Naive thymus-derived CD8-positive, alpha-beta T cell (primary cell): ENCODE measurements at places on chromosomes 6 and 20. TPM values are rescaled to one million over a fixed set of nuclear protein-coding genes. Genes with fewer than 3 reads are reported as not detected.
A peak's percentile ranks its signal among the peaks of the same experiment; 100 is the strongest.

DNA sequence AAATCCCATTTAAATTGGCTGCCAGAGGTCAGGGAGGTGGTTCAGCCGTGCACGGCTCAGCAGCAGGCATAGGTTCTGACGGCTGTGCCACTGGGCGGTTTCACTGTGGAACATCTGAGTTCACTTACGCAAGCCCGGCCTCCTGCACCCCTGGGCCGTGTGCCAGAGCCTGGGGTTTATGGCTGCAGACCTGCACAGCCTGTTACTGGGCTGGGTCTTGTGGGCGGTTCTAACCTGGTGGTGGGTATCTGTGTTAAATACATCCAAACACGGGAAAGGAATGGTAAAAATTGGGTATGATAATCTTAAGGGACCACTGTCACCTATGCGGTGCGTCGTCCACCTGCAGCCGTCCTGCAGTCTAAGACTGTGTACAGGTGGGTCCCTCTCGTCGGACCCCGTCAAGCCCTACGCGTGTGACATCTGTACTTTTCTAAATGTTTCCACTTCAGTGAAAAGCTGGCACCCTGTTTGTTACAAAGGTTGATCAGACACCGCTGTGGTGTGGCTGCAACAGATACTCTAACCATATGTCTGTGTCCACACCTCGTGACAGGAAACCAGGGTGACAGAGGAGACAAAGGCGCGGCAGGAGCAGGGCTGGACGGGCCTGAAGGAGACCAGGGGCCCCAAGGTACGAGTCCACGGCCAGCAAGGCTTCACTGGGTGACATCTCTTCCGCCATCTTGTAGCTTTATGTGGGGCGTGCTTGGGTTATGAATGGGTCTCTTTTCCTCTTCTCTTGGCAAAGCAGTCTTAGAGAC, 21.5 kb downstream of the COL9A3 start:
- no peak overlapping the region for H3K4me3 ChIP-seq
- no peaks in the 10 kb centered on the region for H3K4me1 ChIP-seq
- H3K27me3 ChIP-seq = no peaks in the 10 kb centered on the region
- no peak overlapping the region for H3K27ac ChIP-seq

DNA sequence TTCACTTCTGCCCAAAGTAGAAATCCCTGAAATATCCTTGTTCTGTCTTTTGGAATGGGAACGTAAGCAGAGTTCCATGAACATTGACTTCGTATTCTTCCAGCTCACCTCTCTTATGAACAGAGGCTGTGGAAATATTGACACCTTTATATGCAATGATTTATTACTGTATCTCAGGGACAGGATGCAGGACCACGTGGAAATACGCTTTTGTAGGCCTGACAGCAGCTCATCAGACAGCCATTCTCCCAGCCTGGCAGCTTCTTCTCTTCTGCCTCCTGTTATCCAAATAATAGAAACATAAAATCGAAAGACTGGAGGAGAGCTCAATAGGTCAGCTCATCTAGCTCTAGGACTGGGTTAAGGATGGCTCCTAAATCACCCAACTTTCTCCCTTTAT, 106.2 kb upstream of the DTNBP1 start:
- no peaks in the 10 kb centered on the region for H3K27me3 ChIP-seq
- H3K4me3 ChIP-seq = no peak overlapping the region
- DNase-seq = no peak
- no peak overlapping the region for H3K27ac ChIP-seq

GRCh38 chr6:5135788-5136376, 50.7 kb downstream of the PPP1R3G start:
- H3K36me3 ChIP-seq = no peaks in the 10 kb centered on the region
- H3K27me3 ChIP-seq = no peaks in the 10 kb centered on the region
- no peak overlapping the region for H3K4me3 ChIP-seq
- no peak overlapping the region for H3K27ac ChIP-seq
- DNase-seq = peak; percentile 42

GRCh38 chr6:17178326-17178725, 76.5 kb downstream of the STMND1 start:
- no peak overlapping the region for H3K27ac ChIP-seq
- no peak for DNase-seq
- H3K36me3 ChIP-seq = no peaks in the 10 kb centered on the region

- DNase-seq = no peak
- peaks cover 4% of the 10 kb centered on the region for H3K27me3 ChIP-seq
- no peaks in the 10 kb centered on the region for H3K36me3 ChIP-seq
- peaks cover 20% of the 10 kb centered on the region for H3K4me1 ChIP-seq
These were observed 135.5 kb downstream of the LY86 start for GRCh38 chr6:6723921-6724538.

The SRSF12 gene
- total RNA-seq = not detected

The SIM1 gene
- total RNA-seq = not detected

The NKX2-2 gene
- not detected for total RNA-seq

The SNX21 gene
- 1.8 TPM for total RNA-seq
